ENCODE measurements at places on chromosomes 12 and 14.

- no peak for DNase-seq
Measured at GRCh38 chr12:111406474-111407376, 1.0 kb downstream of the SH2B3 start.

DNA sequence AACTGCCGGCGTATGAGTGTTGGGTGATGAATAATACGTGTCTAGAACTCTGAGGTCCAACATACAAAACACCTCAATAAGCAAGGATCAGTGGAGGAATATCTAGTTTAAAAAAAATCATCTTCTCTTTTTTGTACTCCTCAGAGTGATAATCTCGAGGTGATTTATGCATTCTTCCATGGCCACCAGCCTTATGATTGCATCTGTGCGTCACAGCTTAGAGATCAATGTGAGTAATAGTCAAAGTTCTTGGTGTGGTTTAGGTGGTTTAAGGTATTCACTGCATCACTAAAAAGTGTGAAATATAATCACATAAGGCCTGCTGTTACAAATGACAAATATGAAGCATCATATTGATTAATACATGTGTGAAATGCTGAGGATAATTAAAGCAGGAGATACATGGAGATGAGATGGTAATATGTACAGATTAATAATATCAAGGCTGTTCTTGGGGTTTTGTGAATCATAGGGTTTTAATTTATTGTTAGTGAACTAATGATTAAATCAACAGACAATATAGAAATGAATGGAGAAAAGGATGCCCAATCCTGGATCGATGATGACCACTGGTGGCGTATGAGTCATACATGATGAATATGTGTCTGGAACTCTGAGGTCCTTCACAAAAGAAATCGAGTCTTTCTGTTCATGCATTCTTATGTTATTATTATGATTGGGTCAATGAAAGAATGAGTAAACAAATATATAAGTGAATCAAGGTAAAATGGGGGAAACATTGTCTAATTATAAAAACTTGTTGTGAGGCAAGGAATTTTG, 68.8 kb upstream of the RTL1 start:
- no peak for DNase-seq

- no peak for DNase-seq
Measured at GRCh38 chr12:34352098-34352497, 329.8 kb downstream of the ALG10 start.

DNA sequence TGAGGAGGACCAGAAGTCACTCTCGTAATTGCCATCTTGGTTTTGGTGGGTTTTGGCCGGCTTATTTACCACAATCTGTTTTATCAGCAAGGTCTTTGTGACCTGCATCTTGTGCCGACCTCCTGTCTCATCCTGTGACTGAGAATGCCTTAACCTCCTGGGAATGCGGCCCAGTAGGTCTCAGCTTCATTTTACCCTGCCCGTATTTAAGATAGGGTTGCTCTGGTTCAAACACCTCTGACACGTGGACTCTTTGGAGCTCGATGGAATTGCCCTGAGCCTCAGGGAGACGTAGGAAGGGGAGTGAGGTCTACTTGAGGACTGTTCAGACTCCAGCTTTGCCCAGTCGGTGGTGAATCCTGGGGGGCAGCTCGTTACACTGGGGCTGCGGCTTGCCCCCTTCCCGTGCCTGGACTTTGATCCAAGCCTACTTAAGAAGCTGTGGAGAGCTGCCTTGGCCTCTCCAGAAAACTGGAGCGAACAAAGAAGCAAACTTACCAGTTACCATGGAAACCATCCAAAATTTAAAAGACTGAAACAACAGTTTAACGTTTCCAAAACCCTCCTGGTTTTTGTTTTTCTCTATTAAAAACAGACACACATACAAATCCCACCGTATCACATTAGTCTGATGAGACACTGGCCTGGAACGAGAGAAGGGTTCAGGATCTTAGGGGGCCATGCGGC, 28.0 kb downstream of the CALM1 start:
- no peak for DNase-seq

- DNase-seq = no peak
Measured at GRCh38 chr14:100392356-100392755, 69.2 kb downstream of the SLC25A47 start.

- no peak for DNase-seq
Measured at GRCh38 chr12:98955284-98955683, 310.2 kb downstream of the APAF1 start.

- no peak for DNase-seq
Measured at GRCh38 chr14:90851327-90852036, 35.3 kb upstream of the TTC7B start.
